ENCODE measurements at places on chromosomes 4 and X.

- H3K36me3 ChIP-seq, result no peaks in the 10 kb centered on the region
- H3K27ac ChIP-seq, result no peak overlapping the region
- H3K27me3 ChIP-seq, result no peaks in the 10 kb centered on the region
- no peaks in the 10 kb centered on the region for H3K4me1 ChIP-seq
- H3K4me3 ChIP-seq, result no peak overlapping the region
- no peak for DNase-seq
Measured at GRCh38 chrX:151816934-151817333, 82.4 kb downstream of the CNGA2 start.

DNA sequence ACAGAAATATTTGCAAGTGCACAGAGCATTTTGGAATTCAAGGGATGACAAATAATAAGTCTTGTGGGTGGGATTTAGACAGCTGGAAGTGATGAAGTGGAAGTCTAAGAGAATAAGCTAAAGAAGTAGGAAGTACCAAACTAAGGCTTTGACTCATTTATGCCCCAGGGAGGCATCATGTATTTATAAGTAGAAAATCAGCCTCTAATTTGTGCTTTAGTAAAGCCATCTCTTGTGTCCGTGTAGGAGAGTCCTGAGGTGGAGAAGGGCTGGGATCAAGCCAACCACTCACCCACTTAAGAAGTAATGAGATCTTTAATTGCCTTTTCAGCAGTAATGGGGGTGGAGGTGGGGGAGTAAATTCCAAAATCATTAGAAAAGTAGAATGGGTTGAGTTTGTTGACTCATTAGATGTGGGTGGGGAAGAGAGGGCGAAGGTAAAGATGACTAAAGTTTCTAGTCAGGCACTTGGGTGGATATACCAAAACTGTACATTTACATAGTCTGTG, 356.7 kb downstream of the STIM2 start:
- no peak overlapping the region for H3K27ac ChIP-seq
- no peaks in the 10 kb centered on the region for H3K27me3 ChIP-seq
- H3K36me3 ChIP-seq, result no peaks in the 10 kb centered on the region
- no peak for DNase-seq
- H3K4me3 ChIP-seq, result no peak overlapping the region

DNA sequence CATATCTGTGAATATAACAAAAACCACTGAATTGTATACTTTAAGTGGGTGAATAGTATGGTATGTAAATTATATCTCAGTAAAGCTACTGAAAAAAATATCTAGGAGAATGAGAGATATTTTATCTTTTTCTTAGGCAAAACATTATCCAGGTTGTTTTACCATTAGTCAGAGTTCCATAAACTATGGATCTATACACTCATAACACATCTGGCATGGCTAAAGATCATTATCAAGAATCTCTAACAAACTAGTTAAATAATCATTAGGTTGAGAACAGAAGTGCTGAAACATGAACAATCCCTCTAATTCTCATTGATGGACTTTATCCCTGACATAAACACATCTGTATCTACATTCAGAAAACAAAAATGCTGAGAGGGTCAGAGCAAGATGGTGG, 15.6 kb downstream of the MED14 start:
- H3K4me3 ChIP-seq, result no peak overlapping the region
- no peak overlapping the region for H3K27ac ChIP-seq
- H3K27me3 ChIP-seq, result no peaks in the 10 kb centered on the region

DNA sequence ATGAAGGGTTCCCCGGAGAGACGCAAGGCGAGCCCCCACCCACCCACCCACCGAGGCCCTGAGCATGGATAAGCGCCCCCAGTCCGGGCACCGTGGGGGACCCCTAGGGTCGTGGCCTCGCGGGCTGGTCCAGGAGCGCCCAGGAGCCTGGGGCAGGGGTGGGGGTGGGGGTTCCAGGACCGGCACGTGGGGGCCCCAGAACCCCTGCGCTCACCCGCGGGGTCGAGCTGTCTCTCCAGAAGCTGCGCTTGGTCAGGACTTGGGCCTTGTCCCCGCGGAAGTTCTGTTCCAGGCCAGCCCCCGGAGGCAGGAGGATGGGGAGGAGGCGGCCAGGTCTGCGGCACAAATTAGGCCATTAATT, 11.2 kb upstream of the SHOX start:
- H3K4me1 ChIP-seq, result no peaks in the 10 kb centered on the region
- H3K36me3 ChIP-seq, result peaks cover 4% of the 10 kb centered on the region
- no peak overlapping the region for H3K27ac ChIP-seq
- DNase-seq, result no peak
- no peak overlapping the region for H3K4me3 ChIP-seq

- no peak overlapping the region for H3K4me3 ChIP-seq
- H3K27me3 ChIP-seq, result no peaks in the 10 kb centered on the region
- no peak for DNase-seq
Measured at GRCh38 chrX:148872881-148873280, 372.5 kb downstream of the AFF2 start.

DNA sequence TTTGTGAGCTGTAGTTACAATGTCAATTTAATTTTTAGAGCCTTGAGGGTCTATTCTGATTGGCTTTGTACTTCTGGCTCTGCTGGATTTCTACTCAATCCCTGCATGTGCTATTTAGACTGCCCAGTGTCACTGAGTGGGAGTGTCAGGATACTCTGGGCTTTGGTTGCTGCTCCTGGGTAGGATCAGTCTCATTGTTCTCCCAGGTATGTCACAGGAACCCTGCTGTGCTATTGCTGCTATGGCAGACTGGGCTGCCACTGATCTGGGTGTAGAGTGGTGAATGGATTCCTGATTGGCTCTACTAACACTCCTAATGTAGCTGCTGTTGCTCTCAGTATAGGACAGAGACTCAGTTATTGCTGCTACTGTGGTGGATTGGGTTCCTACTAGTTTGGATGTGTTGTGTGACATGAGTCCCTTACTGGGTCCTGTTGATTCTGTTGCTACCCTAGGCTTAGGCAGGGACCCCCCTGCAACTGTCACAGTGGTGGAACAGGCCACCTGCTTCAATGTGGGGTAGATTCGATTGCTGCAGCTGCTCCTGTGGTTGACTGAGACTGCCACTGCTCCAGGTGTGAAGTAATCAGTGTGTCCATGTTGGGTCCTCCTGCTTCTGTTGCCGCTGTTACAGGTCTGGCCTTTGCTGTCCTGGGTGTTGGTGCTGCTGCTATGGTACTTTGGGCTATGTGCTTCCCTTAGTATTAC, 707.8 kb upstream of the AMOT start:
- H3K4me1 ChIP-seq, result no peaks in the 10 kb centered on the region
- no peak for DNase-seq
- no peaks in the 10 kb centered on the region for H3K27me3 ChIP-seq

Data from activated CD8-positive, alpha-beta memory T cell treated with anti-CD3 and anti-CD28 coated beads, Interleukin-2, amount 10 ng/mL, durations not matched to agents 7 days and 5 days (primary cell).